Activated naive CD4-positive, alpha-beta T cell (primary cell): ENCODE measurements at places on chromosomes 6 and 20.

DNA sequence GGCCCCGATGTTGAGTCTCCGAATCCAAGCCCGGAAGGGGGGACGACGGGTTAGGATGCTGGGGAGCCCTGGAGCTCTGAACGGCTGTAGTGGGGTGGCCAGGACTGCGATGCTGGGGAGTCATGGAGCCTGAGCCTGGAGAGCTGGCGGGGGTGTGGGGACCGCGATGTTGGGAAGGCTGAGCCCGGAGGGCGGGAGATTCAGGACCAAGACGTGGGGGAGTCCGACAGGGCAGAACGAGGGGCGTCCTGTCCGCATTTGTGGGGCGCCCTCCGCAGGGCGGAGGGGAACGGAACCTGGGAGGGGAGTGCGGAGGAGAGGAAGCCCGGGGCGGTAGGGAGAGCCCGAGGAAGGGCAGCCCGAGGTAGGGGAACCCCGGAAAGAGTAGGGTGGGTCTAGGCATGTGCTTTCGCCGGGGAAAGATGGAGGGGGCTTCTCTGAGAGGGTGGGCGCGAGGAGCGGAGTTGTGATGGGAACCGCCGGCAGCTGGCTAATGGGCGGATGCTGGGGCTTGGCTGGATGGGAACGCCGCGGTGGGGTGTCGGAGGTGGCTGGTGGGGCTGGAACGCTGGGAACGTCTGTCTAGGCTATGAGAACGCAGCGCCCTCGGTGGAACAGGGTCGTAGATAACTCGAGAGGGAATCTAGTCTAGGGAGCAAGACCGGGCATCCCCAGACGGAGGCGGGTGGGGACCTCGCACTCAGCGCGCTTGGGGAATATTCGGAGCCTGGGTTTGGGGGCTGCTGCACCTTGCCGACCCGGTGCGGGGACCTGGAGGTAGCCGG lies 684 bp downstream of the PAQR8 start:
- peak; percentile 16 for DNase-seq

DNA sequence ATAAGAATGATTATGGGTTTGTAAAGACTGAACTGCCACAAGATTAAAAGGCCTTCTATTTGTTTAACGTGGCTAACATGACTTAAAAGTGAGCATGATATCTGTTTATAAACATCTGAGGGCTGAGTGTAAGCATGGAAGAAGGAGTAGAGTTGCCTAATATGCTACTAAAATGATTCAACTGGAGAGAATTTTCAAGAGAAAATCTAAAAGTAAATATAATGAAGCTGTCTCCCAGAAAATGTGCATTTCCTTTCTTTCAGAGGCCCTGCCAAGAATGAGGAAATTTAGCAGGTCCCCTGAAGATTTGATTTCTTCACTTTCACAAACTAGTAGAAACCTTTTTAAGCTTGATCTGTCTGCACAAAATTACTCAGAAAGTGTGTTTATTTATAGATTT lies 4.2 kb upstream of the EYA4 start:
- no peak for DNase-seq

DNA sequence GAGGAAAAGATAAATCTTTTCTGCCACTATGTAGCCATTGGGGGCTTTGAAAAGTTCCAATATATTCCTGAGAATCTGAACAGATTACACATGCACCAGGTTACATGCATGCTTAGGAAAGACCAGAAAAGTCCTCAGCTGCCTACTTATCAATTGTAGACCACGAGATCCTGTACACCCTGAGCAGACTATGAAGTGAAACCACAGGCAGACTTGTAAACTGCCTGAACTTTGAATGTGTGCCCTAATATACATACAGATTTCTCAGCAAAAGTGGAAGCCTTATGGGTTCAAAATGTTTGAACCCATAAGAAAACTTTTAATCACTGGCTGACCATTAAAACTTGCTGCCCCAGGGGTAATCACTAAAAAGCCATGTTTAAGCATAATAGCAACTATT lies 273.5 kb upstream of the RUNX2 start:
- no peak for DNase-seq

- DNase-seq: no peak
These were observed 182.7 kb upstream of the SALL4 start for GRCh38 chr20:51985013-51985415.

DNA sequence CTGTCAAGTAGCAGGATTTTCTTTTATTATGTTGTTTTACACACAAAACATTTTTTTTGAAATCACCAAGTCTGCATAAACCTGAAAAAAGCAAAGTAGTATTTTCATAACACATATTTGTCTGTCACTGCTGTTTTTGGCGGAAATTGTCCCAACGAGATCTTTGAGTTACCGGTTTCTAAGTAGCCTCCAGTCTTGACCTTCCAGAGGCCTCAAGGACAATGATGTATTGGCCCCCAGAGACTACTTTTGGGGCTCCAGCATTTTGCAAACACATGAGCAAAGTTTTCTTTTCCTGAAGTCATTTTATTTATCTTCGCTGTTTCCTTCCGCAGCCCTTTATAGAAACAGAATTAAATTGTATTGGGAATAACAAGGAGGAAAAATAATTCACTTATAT lies 862.6 kb downstream of the KIF16B start:
- no peak for DNase-seq

GRCh38 chr20:52722926-52723688 lies 249.1 kb upstream of the TSHZ2 start:
- no peak for DNase-seq

DNA sequence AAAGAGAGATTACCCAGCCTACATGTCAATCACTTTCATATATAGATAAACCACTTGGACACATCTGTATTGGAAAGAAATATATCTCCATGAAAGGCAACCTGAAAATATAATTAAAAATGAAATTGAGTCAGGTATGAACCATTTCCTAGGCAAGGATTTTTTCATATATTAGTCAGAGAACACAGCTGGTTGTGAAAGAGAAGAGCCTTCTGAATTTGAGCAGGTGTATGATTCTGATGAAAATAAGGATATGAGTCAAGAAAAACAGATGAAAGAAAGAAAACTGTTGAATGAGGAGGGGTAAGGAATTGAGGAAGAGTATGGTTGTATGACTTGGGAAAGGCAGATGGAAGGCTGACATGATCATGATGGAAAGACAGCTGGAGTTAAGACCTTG lies 441.1 kb downstream of the HAO1 start:
- DNase-seq: no peak
